Stimulated activated CD8-positive, alpha-beta memory T cell treated with anti-CD3 and anti-CD28 coated beads, Interleukin-7, amount 100 ng/mL, for 4 hours (primary cell): ENCODE measurements at places on chromosomes 16 and 17.
A peak's percentile ranks its signal among the peaks of the same experiment; 100 is the strongest.

GRCh38 chr16:81601008-81601428 is 156.4 kb downstream of the CMIP start:
- DNase-seq, result no peak

- DNase-seq, result peak; percentile 1
These were observed 96.0 kb downstream of the YPEL2 start for GRCh38 chr17:59427425-59427921.

GRCh38 chr17:61420052-61420451 is 20.4 kb downstream of the TBX2 start:
- DNase-seq, result no peak

DNA sequence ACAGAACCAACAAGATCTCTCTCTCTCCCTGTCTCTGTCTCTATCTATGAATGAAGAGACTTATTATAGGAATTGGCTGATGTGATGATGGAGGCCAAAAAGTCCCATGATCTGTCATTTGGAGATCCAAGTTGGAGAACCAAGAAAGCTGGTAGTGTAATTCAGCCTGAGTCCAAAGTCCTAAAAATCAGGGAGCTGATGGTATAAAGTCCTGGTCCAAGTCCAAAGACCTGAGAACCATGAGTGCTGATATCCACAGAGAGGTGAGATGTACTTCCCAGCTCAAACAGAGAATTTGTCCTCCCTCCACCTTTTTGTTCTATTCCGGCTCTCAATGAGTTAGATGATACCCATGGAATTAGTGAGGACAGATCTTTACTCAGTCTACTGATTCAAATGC is 15.4 kb upstream of the TMIGD1 start:
- DNase-seq, result no peak

DNA sequence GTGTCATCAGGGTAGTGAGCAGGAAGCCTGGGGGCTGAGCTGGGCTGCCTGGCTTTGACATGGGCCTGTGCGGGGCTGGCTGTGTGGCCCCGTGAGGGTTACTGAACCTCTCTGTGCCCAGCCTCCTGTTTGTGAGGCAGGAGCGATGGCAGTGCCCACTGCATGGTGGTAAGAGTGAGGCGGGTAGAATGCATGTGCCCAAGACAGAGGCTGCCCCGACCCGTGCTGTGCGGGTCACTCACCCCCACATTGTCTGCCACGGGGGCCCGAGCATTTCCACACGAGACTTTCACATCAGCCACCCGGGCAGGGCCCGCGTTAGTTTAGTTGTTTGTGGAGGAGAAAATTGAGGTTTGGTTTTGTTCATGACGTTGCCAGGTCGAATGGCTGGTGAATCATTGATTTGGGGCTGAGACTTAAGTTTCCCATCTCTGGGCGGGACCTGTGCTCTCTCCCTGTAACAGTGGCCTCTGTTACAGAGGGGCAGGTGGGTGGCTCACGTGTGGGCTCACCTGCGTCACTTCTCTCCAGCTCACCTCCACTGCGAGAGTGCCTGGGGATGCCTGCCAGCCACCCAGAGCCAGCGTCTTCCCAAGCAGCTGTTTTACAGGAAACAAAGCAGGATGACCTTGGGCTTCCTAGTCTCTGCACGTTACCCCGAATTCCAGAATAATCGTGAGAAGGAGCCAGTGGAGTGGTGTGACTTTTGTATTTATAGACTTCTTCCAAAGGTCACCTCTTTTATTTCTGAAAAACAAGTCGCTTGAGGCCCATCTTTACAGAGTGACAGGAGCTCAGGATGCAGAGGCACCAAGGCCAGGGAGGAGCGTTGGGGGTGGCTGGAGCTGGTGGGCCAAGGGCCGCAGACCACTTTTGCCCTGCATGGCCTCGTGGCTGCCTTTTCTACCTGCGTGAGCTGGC is 150.6 kb downstream of the RPTOR start:
- no peak for DNase-seq

- DNase-seq, result no peak
These were observed 230.4 kb downstream of the PARN start for GRCh38 chr16:14399378-14400284.

- DNase-seq, result no peak
These were observed 102.4 kb upstream of the METRNL start for GRCh38 chr17:82976982-82977488.

GRCh38 chr16:66266436-66267291 is 99.8 kb upstream of the CDH5 start:
- DNase-seq, result no peak

- no peak for DNase-seq
These were observed 15.7 kb upstream of the WFDC1 start for GRCh38 chr16:84278968-84279367.

DNA sequence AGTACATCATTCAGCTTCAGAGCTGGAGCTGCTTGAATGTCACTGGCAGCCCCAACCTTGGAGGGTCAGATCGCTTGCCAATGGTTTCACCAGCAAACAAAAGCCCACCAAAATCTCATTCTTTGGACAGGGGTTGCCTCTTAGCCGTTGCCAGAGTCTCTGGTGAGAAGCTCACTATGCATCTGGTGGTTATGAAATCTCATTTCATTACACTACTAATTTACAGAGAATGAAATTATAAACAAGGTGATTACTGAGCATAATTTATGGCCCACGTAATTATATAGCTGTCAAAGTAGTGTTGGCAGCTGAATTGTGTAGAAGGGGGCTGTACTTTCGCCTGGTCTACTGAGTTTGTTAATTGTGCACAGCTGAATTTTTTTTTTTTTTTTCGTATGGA is 688.9 kb upstream of the KIF2B start:
- no peak for DNase-seq

DNA sequence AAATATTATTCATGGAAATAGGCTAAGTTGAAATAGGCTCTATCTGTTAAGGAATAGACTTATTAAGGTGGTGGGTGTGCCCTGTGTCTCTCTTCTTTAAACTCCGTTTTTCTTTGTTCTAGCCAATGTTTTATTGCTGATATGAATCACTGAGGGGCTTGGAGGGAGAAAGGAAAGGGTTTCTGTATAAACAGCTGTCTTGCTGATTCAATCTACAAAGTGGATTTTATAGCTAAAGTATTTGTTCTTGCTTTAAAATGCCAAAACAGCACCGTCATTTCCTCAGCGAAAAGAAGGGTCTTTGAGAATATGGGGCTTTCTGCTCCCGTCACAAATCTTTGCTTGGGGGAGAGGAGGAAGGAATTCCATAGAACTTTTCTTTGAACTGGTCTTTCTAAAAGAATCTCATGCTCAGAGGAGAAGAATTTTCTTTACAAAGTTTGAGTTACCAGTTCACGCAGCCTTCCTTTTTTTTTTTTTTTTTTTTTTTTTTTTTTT is 39.3 kb downstream of the MSI2 start:
- DNase-seq, result no peak

- DNase-seq, result no peak
These were observed 3.4 kb downstream of the FBXO39 start for GRCh38 chr17:6779411-6779810.

DNA sequence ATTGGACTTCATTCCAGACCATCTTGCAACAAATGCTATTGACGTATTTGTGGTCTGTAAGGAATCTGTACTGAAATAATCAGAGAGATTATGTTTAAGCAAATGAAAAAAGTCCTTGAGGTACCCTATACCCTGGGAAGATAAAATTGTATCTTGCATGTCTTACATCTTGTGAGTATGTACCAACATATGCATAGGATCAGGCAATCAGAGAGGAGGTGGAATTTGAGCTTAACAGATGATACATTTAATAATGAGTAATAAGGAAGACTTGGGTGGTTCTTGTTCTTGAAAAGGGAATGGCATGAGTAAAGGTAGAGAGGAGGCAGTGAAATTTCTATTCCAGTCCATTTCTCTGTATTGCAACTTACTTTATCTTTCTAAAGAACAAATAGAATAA is 10.6 kb downstream of the MOSMO start:
- DNase-seq, result no peak

DNA sequence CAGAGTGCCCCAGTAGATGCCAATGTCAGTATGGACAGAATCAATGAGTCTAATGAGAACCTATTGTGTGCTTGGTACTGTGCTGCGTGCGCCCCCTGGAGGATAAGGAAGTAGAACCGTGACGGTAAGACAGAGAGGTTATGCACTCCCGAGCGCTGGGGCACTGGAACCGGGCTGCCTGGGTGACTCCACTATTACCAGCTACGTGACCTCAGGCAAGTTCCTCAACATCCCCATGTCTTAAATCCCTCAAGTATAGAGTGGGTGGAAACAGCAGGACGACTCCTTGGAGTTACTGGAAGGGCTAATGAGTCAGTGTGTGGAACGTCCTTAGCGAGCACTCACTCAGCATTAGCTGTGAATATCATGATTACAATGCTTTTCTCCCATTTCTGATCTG is 16.2 kb downstream of the CHST4 start:
- no peak for DNase-seq

DNA sequence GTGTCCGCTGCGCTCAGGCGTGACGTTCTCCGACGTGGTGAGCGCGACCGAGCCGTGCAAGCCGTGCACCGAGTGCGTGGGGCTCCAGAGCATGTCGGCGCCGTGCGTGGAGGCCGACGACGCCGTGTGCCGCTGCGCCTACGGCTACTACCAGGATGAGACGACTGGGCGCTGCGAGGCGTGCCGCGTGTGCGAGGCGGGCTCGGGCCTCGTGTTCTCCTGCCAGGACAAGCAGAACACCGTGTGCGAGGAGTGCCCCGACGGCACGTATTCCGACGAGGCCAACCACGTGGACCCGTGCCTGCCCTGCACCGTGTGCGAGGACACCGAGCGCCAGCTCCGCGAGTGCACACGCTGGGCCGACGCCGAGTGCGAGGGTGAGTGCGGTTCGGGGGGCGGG is 11.2 kb downstream of the NGFR start:
- no peak for DNase-seq

- DNase-seq, result no peak
These were observed 33.0 kb downstream of the COG7 start for GRCh38 chr16:23420011-23420410.

DNA sequence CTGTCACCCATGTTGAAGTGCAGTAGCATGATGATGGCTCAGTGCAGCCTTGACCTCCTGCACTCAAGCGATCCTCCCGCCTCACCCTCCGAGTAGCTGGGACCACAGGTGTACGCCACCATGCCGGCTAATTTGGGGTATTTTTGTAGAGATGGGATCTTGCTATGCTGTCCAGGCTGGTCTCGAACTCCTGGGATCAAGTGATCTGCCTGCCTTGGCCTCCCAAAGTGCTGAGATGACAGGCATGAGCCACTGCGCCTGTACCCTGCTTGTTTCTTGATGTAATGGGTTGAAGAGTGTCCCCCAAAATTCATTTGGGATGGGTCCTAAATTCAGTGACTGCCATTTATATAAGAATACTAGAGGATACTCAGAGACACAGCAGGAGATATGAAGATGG is 57.2 kb downstream of the ABCC6 start:
- no peak for DNase-seq

DNA sequence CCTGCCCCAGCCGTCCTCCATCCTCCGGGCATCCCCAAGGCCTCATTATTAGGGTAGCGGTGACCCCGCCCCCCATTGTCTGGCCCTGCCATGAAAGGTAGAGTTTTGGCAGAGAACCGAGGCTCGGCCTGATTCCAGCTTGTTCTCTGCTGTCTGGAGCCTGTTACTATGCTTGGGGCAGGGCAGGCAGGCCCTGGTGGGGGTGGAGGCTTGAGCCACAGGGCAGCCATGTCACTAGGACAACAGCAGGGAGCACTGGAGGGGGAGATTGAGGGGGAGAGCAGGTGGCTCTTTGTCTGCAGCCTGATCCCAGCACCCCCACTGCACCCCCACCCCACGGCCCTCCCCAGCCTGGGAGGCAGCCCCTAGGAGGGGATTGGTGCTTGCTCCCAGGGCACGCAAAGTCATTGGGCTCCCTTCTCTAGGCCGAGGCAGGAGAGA is 15.4 kb downstream of the RHBDL3 start:
- DNase-seq, result no peak

DNA sequence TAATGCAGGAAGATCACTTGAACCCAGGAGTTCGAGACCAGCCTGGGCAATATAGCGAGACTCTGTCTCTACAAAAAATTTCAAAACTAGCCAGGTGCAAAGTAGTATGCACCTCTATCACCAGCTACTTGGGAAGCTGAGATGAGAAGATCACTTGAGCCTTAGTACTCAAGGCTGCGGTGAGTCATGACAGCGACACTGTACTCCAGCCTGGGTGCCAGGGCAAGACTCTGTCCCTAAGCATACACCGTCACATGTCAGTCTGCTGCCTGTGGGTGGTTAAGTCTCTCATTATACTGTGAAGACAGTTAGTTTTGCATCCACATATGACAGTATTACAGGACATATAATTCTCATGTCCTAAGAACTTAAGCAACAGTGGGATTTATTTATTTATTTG is 21.8 kb downstream of the NMRAL1 start:
- DNase-seq, result no peak

- DNase-seq, result no peak
These were observed 28.4 kb upstream of the WFIKKN2 start for GRCh38 chr17:50807009-50807408.

DNA sequence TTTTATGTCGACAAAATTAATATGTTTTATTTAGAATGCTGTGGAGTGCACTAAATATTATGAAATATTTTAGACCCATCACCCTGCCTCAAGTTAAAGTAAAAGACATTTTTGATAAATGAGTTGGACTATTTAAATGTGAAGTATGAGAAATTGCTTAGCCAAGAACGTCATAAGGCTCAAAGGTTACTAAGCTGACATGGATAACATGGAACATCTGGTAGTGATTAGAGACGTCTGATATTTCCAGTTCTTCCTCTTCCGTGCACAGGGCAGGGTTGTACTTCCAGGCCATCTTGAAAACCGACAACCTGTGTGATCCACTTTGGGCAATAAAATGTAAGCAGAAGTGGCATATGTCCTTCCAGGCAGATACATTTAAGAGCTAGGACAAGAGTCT is 7.2 kb upstream of the CCL8 start:
- no peak for DNase-seq

DNA sequence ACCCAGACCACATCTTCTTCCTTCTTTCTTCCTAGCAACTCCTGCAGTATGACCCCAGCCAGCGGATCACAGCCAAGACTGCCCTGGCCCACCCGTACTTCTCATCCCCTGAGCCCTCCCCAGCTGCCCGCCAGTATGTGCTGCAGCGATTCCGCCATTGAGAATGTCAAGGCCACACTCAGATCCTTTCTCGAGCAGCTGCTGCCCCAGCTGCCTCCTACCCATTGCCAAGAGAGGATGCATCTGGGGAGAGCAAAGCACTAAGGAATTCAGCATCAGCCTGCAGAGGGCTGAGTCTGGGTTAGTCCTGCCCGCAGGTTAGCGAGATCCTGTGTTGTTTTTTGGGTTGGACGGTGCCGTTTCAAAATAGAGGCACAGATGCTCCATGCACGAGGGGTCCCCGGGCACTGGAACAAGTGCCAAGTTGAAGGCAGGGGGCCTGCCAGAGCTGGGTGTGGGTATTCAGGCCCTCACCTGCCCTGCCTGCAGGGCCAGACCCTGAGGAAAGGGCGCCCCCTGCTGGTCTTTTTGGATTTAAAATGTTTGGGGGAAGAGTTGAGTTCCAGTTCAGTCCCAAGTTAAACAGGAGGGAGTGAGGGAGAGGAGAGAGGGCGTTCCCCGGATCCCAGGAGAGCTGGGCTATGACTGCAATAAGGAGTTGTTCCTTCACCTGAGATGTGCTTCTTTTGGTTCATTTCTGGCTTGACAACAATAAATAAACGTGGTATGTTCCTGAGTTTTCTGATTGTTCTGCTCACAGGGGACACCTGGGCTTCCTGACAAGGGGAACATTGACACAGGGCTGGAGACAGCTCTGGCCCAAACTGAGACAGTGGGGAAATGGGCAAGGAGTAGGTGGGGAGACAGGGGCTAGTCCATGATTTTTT is 4.9 kb downstream of the CDK3 start:
- peak; percentile 59 for DNase-seq
